Activated naive CD8-positive, alpha-beta T cell treated with anti-CD3 and anti-CD28 coated beads, Interleukin-2, amount 50 U/mL, for 24 hours (primary cell): ENCODE measurements at places on chromosomes 6 and 20.

- H3K27ac ChIP-seq = no peak overlapping the region
- peaks cover 6% of the 10 kb centered on the region for H3K4me1 ChIP-seq
- peaks cover 21% of the 10 kb centered on the region for H3K27me3 ChIP-seq
- no peaks in the 10 kb centered on the region for H3K36me3 ChIP-seq
- DNase-seq = peak; percentile 5
Observed at GRCh38 chr20:19658137-19658536, 99.9 kb upstream of the RIN2 start.

GRCh38 chr6:1702580-1703051 lies 92.9 kb downstream of the FOXC1 start:
- no peak overlapping the region for H3K27ac ChIP-seq
- H3K27me3 ChIP-seq = no peaks in the 10 kb centered on the region
- DNase-seq = no peak
- H3K4me1 ChIP-seq = no peaks in the 10 kb centered on the region

DNA sequence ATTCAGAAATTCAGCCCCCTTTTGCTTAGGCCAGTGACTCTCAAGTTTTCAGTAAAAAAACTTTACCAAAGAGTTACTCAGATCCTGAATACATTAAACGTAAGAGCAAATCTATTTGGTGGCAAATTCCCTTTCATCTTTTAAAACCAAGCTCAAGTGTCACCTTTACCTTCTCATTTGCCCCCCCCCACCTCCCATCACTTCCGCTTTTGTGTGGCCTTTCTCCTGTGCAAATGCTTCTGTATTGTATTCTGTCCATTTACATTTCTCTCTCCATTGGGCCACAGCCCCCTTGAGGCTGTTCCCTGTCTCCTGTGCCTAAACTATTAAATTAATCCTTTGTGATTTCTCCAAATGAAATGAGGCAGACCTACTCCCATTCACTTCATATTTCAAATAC lies 1.9 kb downstream of the NOL7 start:
- H3K27me3 ChIP-seq = peaks cover 2% of the 10 kb centered on the region
- H3K4me3 ChIP-seq = peak overlapping the region; percentile 99
- H3K36me3 ChIP-seq = peaks cover 58% of the 10 kb centered on the region
- H3K4me1 ChIP-seq = peaks cover 44% of the 10 kb centered on the region
- peak overlapping the region; percentile 97 for H3K27ac ChIP-seq

DNA sequence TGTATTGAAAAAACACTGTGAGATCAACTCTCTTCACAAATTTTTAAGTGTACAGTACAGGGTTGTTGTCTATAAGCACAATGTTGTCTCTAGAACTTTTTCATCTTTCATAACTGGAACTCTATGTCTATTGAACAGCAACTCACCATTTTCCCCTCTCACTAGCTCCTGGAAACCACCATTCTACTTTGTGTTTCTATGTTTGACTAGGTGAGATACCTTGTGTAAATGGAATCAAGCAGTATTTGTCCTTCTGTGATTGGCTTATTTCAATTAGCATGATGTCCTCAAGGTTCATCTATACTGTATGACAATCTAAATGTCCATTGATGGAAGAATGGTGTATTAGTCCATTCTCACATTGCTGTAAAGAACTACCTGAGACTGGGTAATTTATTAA lies 210.1 kb upstream of the FUT9 start:
- no peak for DNase-seq
- H3K27ac ChIP-seq = no peak overlapping the region
- H3K4me1 ChIP-seq = no peaks in the 10 kb centered on the region
- H3K27me3 ChIP-seq = no peaks in the 10 kb centered on the region

DNA sequence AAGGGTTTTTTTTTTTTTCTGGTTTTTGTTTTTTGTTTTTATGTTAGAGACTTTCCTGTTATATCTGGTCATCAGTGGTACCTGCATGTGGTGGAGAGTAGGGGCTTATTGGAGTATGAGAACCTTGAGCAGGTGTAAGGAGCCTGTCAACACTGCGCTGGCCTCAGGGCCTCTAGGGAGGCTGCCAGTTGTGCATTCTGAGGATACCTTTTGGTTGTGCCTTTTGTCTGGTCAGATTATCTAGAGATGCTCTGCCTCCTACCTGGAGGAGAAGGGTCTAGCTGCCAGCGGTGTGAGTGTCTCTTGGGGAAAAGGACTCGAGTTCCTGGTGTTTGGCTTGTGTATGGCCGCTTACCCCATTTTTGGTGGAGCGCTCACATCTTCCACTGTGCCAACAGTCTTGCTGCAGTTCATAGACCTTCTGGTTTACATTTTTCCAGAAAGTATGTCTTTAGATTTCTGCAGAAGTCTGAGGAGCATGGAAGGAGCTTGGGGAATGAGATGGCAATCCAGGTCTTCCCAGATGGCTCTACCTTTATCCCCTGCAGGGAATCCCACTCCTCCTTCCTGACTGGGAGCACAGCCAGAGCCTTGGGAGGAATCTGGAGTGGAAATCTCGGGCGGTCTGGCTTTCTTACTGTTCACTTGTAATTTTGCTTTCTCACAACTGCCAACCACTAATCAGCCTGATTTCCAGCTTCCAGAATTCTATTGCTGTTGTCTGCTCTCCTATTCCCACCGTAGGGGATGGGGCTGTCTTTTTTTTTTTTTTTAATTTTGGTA lies 49.9 kb downstream of the PTPN1 start:
- no peaks in the 10 kb centered on the region for H3K27me3 ChIP-seq
- peaks cover 86% of the 10 kb centered on the region for H3K4me1 ChIP-seq
- peaks cover 60% of the 10 kb centered on the region for H3K36me3 ChIP-seq
- DNase-seq = no peak
- peak overlapping the region; percentile 98 for H3K27ac ChIP-seq
- peak overlapping the region; percentile 75 for H3K4me3 ChIP-seq

- peaks cover 3% of the 10 kb centered on the region for H3K36me3 ChIP-seq
- no peak for DNase-seq
- no peaks in the 10 kb centered on the region for H3K27me3 ChIP-seq
- no peak overlapping the region for H3K4me3 ChIP-seq
- H3K4me1 ChIP-seq = peaks cover 12% of the 10 kb centered on the region
Observed at GRCh38 chr6:38404355-38404754, 235.4 kb downstream of the BTBD9 start.

DNA sequence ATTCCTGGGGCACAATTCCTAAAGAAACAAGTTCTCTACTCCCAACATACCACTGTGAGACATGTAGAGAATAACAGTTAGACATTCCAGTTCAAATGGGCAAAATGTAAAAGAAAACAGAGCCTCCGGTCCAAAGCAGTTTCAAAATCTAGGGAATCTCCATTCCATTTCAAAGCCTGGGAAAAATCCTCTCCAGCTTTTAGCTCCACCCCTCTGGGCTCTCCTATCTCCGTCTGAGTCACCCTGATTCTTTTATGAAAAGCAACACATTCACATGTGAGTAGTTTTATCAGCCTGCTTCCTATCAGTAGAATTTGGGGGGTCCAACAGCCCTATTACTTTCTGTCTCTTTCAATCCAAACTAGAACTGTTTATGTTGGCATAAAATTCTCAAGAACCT lies 3.7 kb downstream of the CSNK2A1 start:
- H3K4me1 ChIP-seq = peaks cover 89% of the 10 kb centered on the region
- peaks cover 44% of the 10 kb centered on the region for H3K36me3 ChIP-seq
- no peak for DNase-seq
- H3K27me3 ChIP-seq = no peaks in the 10 kb centered on the region
- peak overlapping the region; percentile 6 for H3K4me3 ChIP-seq

DNA sequence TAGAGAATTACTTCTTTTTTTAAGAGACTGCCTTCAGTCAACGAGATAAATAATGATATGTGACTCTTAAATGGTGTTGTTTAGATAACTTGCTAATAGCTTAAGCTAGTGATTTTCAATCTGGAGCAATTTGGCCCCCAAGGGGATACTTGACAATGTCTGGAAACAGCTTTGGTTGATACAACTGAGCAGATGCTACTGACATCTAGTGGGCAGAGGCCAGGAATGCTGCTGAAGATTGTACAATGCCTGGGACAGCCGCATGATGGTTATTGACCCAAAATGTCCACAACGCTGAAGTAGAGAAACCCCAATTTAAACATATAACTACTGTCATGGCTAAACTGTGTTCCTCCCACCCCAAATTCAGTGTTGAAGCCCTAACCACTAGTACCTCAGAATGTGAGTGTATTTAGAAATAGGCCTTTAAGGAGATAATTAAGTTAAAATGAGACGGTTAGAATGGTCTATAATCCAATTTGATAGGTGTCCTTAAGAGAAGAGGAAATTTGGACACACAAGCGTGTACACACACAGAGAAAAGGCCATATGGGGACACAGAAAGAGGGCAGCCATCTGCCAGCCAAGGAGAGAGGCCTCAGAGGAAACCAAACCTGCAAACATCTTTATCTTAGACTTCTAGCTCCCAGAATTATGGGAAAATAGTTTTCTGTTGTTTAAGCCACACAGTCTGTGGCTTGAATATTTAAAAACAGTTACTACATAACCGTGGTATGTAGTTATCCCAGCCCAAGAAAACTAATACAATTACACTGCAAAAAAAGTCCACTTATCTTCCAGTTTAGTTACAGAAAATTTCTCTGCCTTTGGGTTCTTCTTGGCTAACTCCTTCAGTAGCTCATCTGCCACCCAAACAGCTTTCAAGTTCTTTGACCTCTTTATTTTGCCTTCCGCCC lies 22.2 kb downstream of the RWDD2A start:
- peak; percentile 46 for DNase-seq
- H3K36me3 ChIP-seq = no peaks in the 10 kb centered on the region
- H3K4me1 ChIP-seq = no peaks in the 10 kb centered on the region
- no peak overlapping the region for H3K27ac ChIP-seq

GRCh38 chr20:41222703-41223102 lies 85.4 kb downstream of the PLCG1 start:
- no peaks in the 10 kb centered on the region for H3K4me1 ChIP-seq
- no peak overlapping the region for H3K4me3 ChIP-seq
- no peak for DNase-seq
- no peak overlapping the region for H3K27ac ChIP-seq
- no peaks in the 10 kb centered on the region for H3K36me3 ChIP-seq

DNA sequence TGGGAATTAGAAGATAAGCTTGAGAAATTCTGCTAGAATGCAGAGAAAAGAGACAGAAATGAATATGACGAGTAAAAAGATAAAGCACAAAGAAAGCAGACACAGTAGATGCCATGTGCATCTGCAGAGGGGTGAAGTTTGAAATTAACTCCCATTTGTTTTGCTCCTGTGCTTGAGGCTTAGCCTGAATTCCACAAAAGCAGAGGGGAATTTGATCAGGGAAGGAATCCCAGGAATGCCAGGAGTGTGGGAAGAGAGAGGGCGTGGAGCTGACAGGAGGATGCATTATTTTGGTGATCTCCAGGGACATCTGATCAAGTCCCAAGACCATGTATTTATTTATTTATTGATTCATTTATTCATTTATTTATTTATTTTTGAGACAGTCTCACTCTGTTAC lies 55.6 kb downstream of the SLC22A1 start:
- H3K27ac ChIP-seq = no peak overlapping the region
- no peak for DNase-seq
- no peaks in the 10 kb centered on the region for H3K4me1 ChIP-seq
- no peak overlapping the region for H3K4me3 ChIP-seq
- no peaks in the 10 kb centered on the region for H3K36me3 ChIP-seq
- H3K27me3 ChIP-seq = peaks cover 17% of the 10 kb centered on the region
